ENCODE measurements at places on chromosomes 7 and 10.

DNA sequence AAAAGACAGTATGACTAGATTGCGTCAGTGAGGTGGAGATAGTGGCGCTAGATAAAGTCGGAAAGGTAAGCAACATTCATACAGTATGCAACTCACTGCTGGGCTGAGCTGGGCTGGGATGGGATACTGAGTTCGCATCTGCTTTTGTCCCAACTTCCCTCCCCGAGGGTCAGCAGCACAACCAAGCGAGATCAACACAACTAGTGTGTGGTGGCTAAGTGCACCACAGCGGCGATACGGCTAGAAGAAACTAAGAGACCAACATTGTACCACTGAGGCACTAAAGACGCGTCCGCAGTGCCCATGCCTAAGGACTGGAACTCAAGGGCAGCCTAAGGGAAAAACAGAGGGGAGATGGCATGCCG is 467 bp downstream of the EXOSC1 start:
- DNase-seq, result no peak

- DNase-seq, result no peak
Measured at GRCh38 chr10:48749254-48749787, 64.6 kb downstream of the WDFY4 start.

- DNase-seq, result no peak
Measured at GRCh38 chr7:11612737-11613136, 219.3 kb downstream of the THSD7A start.

DNA sequence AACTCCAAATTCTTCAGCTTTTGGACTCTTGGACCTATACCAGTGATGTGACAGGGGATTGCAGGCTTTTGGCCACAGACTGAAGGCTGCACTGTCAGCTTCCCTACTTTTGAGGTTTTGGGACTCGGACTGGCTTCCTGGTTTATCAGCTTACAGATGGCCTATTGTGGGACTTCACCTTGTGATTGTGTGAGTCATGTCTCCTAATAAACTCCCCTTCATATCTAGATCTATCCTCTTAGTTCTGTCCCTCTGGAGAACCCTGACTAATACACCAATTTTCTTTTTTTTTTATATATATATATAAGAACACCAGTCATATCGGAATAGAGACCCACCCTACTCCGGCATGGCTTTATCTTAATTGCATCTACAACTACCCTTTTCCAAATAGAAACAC is 166.8 kb downstream of the ETV1 start:
- no peak for DNase-seq

- DNase-seq, result no peak
Measured at GRCh38 chr7:125112850-125113249, 183.2 kb upstream of the POT1 start.
